ENCODE measurements at places on chromosomes 5 and 9.

DNA sequence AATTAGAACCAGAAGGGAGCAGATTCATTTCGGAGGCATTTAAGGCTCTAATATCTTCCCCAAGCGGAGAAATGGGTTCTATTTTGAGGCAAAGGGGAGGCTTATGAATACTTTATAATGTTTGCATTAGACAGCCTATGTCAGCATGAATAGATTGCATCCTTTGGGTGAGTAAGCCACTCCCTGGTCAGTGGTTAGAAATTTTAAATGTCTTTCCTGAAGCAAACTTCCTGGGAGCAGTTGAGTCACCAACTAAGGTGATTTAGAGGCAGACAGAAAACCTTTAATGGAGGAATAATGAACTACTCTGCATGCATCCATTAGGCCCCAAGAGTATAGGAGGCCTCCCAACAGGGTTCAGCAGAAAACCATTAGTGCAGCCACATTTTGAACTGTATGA is 204.9 kb downstream of the ELAVL2 start:
- no peak for DNase-seq

DNA sequence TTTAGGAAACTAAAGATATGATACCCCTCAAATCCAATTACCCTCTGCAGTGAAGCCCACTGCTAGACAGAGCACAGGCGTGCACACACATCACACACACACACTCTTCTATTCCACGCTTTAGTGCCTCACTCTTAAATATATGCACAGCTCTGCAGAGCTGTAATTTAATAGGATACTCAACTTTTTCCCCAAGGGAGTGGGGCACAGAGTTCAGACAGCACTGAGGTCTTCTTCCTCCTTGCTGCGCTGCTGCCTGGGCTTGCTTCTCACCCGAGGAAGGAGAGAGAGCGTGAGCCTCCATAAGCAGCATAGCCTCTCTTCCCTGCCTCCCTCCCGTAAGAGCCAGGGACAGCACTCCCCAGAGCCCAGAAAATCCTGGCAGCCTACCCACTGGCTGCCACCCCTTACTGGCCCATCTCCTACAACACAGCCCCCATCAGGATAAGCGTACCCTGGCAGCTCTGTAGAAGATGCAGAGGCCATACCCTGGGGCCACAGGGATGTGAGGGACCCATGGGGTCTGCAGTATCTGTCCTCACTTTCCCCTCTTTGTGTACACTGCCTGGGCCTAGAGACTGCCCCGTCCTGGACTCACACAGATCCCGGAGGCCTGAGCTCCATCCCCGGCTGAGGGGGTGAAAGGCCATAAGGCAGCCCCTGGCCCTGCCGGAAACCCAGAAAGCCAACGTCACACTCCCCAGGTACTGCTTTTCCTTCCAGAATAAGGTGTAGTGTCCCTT is 102.1 kb downstream of the C5orf15 start:
- DNase-seq = no peak

- DNase-seq = no peak
Observed at GRCh38 chr9:102072059-102072764, 333.8 kb upstream of the GRIN3A start.

DNA sequence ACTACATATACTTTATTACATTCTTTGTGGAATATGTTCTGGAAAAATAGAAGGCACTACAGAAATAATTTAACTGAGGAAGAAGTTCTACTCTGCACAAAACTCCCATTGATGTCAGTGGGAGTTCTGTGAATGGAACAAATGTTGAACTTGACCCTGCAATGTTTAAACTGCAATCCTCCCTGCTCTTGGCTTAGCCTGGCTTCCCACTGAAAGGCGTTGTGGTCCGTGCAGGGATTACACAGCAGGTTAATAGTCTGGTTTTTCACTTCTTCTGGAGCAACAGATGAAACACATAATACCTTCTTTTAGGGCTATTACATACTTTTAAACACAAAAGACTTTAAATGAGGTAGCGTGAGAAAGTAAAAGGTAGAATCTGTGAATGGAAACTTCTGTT is 12.9 kb upstream of the ERBIN start:
- DNase-seq = no peak

- no peak for DNase-seq
Observed at GRCh38 chr5:36378551-36378950, 76.8 kb upstream of the RANBP3L start.

DNA sequence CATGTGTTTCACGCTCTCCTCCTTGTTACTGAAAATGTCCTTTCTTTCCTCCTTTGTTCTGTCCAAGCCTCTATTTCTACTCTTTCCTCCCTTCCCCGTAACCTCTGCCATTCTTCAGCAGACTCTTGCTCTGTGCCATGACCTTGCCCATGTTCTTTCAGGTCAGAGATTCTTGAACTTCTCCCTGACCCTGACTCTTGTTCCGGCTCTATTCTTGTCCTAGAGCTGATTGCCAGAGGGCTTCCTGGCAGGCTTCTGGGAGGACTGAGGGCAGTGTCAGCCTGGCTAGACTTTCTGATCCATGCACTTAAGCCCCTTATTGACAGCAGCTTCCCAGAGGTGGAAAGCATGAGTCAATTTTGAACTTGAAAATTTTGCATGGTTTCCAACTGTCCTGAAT is 174.2 kb downstream of the TMEM161B start:
- no peak for DNase-seq

GRCh38 chr9:107872457-107873192 is 383.1 kb upstream of the KLF4 start:
- DNase-seq = no peak

DNA sequence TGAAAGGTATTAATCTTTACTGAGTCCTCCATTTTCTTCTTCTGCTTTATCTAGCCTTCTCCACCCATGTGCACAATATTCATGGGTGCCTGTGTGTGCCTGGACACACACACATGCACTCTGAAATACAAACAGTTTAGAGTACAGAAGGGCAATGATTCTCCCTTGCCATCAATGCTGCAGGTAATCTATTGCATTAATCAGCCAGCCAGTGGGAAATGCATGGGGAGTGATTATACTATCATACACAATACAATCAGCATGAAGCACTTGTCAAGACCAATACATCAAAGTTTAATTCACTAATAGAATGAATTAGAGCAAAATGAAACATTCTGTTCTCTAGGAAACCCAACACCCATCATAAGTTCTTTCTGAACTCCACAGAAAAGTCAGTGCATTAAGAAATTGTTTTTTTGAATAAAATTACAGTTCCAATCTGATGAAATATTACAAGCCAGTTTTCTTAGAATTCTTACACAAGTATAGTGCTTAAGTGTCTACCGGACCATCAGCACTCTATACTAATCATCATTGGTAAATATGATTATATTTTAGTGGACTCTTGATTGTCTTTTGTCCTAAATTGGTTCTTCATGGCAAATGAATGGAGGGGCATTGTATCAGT is 172.2 kb downstream of the ZSWIM6 start:
- no peak for DNase-seq

DNA sequence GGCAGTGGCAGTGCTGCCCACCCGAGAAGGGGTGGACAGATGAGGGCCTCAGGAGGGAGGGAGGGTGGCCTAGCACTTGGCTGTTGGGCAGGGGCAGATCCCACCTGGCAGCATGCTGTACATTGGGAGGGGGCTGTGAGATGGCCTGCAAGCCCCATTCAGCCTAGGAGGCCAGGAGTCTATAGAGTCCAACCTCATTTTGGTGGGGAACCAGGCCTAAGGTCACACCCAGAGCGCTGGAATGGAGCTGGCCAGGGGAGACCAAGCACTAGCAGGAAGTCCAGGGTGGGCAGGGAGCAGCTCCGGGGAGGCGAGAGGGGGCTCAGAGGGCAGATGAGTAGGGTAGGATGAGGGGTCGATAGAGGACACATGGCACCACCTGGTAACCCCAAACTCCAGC is 22.9 kb downstream of the TRIM14 start:
- no peak for DNase-seq

GRCh38 chr9:109419531-109419930 is 78.6 kb downstream of the PTPN3 start:
- DNase-seq = no peak

DNA sequence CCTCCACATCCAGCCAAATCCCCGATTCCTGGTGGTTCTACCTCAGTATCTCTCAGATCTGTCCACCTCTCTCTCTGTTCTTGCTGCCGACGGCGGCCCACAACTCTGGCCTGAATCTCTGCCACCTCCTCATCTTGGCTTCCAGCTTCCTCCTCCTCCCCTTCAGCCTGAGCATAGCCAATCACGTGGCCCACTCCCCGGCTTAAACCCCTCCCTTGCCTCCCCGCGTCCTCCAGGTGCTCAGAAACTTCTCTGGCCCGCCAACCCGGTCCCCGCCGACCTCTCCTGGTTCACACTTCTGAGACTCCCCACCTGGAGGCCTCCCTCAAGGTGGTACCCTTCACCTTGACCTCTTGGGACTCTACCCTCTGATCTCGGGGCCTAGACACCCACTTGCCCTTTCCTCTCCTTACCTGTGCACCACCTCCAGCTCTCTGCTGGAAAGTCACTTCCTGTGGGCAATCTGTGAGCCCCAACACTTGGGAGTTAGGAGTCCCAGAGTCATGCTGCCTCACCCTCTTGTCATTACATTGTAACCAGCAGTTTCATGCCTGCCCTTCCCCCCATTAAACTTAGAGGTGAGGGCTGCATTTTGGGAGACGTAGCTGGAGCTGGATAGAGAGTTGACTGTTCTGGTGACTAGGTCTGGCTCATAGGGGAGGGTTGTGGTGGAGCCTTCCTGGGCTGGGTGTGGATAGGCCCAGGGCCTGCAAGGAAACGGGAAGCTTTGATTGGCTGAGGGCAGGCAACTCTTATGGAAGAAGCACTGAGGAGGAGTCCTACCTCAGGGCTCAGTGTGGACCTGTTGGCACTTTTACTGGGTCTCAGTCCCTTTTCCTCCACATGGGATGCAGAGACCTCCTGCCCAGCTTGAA is 4.5 kb upstream of the SET start:
- DNase-seq = peak; percentile 88

DNA sequence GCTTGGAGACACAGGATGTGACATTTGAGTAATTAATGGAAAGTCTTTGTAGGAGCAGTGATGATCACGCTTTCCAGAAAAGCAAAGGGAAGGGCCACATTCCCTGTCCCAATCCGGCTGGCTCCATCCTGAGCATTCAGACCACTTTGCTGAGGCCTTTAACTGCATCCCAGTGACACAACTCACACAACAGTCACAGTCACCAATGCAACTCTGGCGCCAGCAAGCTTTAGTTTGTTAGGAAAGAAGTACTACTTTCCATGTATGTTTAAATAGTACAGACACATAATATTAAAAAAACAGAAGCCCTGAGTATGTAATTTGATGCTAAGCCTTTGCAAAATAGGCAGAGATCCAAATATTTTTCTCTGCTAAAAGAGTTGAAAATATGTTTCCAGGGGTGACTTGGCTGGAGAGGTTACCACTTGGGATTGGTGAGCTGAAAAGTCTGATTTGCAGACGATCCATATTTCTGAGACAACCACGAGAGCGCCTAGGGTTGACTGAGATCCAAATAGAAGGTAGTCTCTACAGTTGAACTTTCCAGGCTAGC is 31.7 kb upstream of the GAS1 start:
- no peak for DNase-seq

DNA sequence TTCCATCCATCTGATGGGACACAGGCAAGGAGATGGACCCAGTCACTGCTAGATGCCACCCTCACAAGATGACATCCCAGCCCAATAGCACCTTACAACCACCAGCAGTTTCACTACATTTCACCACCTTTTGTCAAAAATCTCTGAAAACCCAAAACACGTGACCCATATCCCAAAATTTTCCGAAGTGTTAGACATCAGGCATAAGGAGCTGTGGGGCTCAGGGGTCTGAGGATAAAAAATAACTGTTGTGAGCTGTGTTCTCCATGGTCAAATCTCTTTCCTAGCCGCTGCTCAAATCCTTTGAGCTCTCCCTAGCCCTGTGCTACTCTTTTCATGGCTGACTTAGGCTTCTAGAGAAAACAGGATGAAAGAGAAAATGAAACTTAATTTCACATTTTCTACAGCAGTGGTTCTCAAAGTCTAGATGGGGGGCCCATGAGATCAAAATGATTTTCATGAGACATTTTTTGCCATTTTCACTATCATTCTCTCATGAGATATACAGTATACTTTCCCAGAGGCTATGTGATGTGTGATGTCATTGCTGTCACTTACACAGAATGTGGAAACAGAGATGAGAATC is 40.7 kb downstream of the TIMD4 start:
- DNase-seq = no peak

DNA sequence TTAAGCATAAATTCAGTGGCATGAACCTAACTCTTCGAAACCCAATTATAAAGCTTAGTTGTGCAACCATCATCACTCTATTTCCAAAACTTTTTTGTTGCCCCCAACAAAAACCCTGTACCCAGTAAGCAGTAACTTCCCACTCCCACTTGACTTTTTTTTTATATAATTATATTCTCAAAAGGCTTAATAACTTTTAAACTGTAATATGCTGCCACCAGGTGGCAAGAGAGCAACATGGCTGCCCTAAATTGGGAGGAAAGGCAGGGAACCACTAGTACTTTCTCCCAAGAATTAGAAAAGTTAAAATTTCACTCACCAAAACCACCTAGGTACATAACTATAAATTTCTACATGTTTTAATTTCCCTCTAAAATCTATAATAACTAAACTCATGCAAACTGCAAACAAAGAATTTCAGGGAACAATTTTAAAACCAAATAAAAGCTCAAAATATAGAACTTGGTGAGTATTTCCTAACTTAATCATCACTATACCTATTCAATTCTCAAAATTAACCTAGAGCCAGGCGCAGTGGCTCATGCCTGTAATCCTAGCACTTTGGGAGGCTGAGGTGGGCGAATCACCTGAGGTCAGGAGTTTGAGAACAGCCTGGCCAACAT is 50.2 kb upstream of the RNF38 start:
- DNase-seq = peak; percentile 21

DNA sequence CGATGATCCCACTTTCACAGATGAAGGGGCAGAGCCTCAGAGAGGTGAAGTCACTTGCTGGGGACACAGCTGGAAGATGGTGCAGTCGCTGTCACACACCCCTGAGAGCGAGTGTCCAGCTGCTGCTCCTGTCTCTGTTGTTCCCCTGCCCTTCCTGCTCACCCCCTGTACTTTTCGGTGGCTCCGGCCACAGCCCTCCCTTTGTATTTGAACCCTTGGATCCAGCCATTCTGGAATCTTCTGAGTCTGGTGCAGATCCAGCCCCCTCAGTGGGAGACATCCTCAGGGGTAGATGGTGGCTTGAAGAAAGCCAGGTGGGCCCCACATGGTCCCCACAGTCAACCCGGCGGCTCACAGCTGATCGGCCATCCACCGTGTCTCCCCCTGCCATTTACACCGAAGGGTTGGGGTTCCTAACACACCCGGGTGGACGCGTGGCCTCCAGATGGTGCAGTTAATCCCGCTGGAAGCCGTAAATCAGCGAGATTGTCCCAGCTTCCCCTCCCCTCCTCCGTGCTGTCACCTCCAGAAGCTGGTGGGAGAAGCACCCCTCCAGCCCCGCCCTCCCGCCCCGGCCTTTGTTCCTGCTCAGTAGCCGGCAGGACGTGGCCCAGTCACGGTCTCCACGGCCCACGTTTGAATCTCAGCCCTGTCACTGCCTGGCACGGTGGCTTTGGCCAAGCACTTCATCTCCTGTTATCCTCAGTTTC is 204.8 kb downstream of the C9orf50 start:
- no peak for DNase-seq

All from activated CD4-positive, alpha-beta T cell treated with anti-CD3 and anti-CD28 coated beads for 48 hours (primary cell).